ENCODE measurements at places on chromosomes 16 and 17. TPM values are rescaled to one million over a fixed set of nuclear protein-coding genes. Genes with fewer than 3 reads are reported as not detected.

KRTAP4-9 gene
- total RNA-seq = not detected

KREMEN2 gene
- not detected for total RNA-seq

ABCA8 gene
- total RNA-seq = 0.81 TPM

TMEM114 gene
- total RNA-seq = not detected

TEX19 gene
- not detected for total RNA-seq
